Endothelial cell of umbilical vein (primary cell): ENCODE measurements at places on chromosomes 5 and 9. TPM values are rescaled to one million over a fixed set of nuclear protein-coding genes. Genes with fewer than 3 reads are reported as not detected.
A peak's percentile ranks its signal among the peaks of the same experiment; 100 is the strongest.

The TRIM14 gene
- 4.8 and 4.9 TPM in 2 replicates for polyA plus RNA-seq

- H3K36me3 ChIP-seq = no peaks in the 10 kb centered on the region
- H3K27ac ChIP-seq = no peak overlapping the region
- H3K27me3 ChIP-seq = no peaks in the 10 kb centered on the region
- H3K4me3 ChIP-seq = no peak overlapping the region
These were observed 15.7 kb upstream of the AGXT2 start for GRCh38 chr5:35063414-35063813.

The ORM2 gene
- polyA plus RNA-seq = not detected in 2 replicates

DNA sequence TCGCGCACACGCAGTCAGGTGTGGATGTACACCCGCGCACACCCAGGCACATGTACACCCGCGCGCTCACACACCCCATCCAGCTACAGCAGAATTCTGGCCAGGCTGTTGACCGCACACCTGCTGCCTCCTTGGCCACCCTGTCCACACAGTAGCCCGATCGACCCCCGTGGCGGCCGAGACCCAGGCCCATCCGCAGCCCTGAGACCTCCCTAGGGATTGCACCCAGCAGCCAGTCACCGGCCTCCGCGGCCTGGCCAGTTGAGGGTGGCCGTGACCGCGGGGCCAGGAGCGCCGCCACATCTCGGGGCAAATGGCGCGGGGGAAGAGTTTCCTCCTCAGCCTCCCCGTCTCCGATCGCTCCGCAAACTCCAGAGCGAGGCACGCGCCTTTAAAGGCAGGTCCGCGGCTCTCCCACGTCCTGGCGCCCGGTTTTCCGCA, 774 bp upstream of the ADAMTS16 start:
- H3K27me3 ChIP-seq = peaks cover 13% of the 10 kb centered on the region
- H3K36me3 ChIP-seq = no peaks in the 10 kb centered on the region
- no peaks in the 10 kb centered on the region for H3K4me1 ChIP-seq
- DNase-seq = no peak

DNA sequence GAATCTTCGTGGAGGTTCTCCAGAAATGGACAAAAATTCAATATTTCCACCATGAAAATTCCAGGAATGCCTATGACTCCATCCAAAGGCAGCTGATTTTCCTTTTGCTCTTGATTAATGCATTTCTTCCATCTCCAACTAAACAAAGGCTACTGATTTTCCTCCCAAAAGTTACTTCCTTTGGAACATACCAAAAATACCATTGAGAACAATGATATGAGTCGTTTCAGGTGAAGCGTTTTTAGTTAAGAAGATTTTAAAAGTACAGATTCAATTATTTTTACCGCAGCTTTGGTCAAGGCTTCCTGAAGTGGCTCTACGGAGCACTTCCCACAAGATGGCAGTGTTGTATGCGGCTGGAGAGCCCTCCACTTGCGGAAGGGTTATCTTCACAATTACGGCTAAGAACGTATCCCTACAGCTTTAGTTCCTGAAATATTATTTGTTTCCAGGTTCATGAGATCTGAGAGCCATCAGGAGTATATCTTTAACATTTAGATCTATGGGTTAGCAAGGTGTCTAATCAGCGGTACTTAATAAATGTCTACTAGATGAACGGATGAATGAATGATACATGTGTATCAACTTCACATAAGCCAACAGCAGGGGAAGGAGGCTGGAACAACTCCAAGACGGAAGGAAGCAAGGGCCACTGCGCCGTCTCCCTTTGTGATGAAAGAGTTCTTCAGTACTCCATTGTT, 35.9 kb upstream of the ARSB start:
- no peak overlapping the region for H3K4me3 ChIP-seq
- H3K36me3 ChIP-seq = no peaks in the 10 kb centered on the region
- peak; percentile 80 for DNase-seq
- H3K27ac ChIP-seq = no peak overlapping the region

DNA sequence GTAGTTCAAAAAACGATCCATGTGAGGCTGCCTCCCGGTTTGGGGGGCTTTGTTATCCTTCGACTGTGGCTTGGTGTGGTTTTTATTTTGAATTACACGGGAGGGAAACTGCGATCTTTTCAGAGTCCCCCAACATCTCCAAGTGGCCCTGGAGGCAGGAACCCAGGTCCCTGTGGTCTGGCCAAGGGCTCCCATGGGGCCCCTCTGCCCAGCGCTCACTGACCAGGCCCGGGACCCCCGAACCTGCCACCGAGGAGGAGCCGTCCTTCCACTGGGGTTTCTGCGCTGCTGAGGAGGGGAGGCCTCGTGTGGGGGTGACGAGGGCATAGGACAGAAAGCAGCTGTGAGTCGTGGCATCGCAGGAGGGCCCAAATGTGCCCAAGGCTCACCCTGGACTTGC, 18.1 kb upstream of the SCGB3A1 start:
- DNase-seq = no peak
- no peaks in the 10 kb centered on the region for H3K27me3 ChIP-seq
- H3K27ac ChIP-seq = no peak overlapping the region

- no peak for DNase-seq
- no peaks in the 10 kb centered on the region for H3K36me3 ChIP-seq
- H3K27ac ChIP-seq = no peak overlapping the region
- H3K27me3 ChIP-seq = no peaks in the 10 kb centered on the region
- no peak overlapping the region for H3K4me3 ChIP-seq
These were observed 28.6 kb downstream of the RASGEF1C start for GRCh38 chr5:180180421-180180820.

GRCh38 chr5:131218392-131218791, 45.5 kb upstream of the CDC42SE2 start:
- H3K27ac ChIP-seq = no peak overlapping the region
- no peaks in the 10 kb centered on the region for H3K4me1 ChIP-seq
- H3K4me3 ChIP-seq = no peak overlapping the region
- H3K36me3 ChIP-seq = no peaks in the 10 kb centered on the region
- DNase-seq = no peak
- H3K27me3 ChIP-seq = no peaks in the 10 kb centered on the region

- H3K36me3 ChIP-seq = no peaks in the 10 kb centered on the region
- peaks cover 2% of the 10 kb centered on the region for H3K27me3 ChIP-seq
- H3K4me1 ChIP-seq = peaks cover 16% of the 10 kb centered on the region
- no peak for DNase-seq
- no peak overlapping the region for H3K4me3 ChIP-seq
These were observed 55.9 kb upstream of the NKD2 start for GRCh38 chr5:952597-953271.

DNA sequence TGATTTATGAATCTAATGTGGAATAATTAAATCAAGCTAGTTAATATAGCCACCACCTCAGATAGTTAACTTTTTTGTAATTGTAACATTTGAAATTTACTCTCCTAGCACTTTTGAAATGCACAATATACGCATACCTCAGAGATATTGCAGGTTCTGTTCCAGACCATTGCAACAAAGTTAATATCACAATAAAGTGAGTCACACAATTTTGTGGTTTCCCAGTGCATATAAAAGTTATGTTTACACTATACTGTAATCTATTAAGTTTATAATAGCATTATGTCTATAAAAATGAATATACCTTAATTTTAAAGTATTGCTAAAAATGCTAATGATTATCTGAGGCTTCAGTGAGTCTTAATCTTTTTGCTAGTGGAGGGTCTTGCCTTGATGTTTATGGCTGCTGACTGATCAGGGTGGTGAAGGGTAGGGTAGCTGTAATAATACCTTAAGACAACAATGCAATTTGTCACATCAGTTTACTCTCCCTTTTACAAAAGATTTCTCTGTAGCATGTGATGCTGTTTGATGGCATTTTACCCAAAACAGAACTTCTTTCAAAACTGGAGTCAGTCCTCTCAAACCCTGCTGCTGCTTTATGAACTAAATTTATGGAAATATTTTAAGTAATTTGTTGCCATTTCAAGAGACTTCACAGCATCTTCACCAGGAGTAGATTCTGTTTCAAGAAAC, 235.1 kb upstream of the ADAMTSL1 start:
- DNase-seq = peak; percentile 36
- H3K27ac ChIP-seq = peak overlapping the region; percentile 93
- H3K27me3 ChIP-seq = no peaks in the 10 kb centered on the region
- H3K4me3 ChIP-seq = peak overlapping the region; percentile 27

GRCh38 chr5:143536364-143536763, 132.9 kb upstream of the NR3C1 start:
- peak; percentile 18 for DNase-seq
- H3K27me3 ChIP-seq = no peaks in the 10 kb centered on the region
- H3K4me1 ChIP-seq = no peaks in the 10 kb centered on the region
- H3K4me3 ChIP-seq = no peak overlapping the region

GRCh38 chr5:127556609-127557334, 39.3 kb downstream of the PRRC1 start:
- no peak overlapping the region for H3K27ac ChIP-seq
- H3K27me3 ChIP-seq = no peaks in the 10 kb centered on the region
- H3K4me1 ChIP-seq = no peaks in the 10 kb centered on the region
- no peak overlapping the region for H3K4me3 ChIP-seq

- H3K4me3 ChIP-seq = no peak overlapping the region
- H3K27ac ChIP-seq = no peak overlapping the region
- no peak for DNase-seq
These were observed 568.0 kb downstream of the MTRR start for GRCh38 chr5:8436924-8437323.

DNA sequence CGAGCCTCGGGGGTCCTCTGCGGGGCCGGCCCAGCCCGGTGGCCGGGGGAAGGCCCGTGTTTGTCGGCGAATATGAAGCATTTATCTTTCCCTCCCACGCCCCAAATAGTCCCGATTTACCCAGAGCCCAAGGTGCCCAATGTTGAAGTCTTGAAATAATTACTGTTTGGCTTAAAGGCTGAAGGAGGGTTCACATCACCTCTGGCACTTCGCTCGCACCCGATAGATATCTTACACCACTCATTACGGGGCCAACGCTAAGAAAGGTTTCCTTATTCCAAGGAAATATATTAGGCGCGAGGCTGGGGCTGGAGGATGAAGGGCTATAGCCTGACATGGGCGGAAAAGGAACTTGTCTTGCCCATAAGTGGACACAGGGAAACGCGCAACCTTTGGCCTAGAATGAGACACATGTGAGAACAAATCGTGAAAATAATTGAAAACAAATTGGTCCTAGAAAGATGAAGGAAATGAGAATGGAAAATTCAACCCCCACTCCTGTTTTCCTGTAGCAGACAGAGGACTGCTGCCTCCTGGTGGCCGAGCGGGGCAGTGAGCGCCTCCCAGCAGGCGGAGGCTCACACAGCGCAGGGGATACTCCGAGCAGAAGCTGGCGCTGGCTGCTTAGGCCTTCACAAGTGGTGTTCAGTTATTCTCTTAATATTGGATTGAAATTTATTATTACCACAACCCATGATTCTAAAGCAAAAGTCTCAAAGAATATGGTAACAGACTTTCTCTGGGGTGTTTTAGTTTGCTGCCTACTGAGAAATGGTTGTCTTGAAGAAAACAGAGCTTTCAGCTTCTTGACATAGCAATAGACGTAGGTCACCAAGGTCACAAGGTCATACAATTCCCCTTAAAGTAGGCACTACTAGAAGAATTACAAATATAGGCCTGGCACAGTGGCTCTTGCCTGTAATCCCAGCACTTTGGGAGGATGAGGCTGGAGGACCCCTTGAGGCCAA, 7.9 kb downstream of the CCL21 start:
- DNase-seq = peak; percentile 84
- peak overlapping the region; percentile 73 for H3K4me3 ChIP-seq
- peaks cover 4% of the 10 kb centered on the region for H3K4me1 ChIP-seq
- peaks cover 30% of the 10 kb centered on the region for H3K27me3 ChIP-seq
- H3K36me3 ChIP-seq = no peaks in the 10 kb centered on the region
- H3K27ac ChIP-seq = no peak overlapping the region

GRCh38 chr9:88738709-88739108, 203.7 kb downstream of the NXNL2 start:
- no peak for DNase-seq
- no peak overlapping the region for H3K27ac ChIP-seq
- H3K4me1 ChIP-seq = peaks cover 10% of the 10 kb centered on the region
- H3K4me3 ChIP-seq = no peak overlapping the region
- H3K27me3 ChIP-seq = no peaks in the 10 kb centered on the region
- H3K36me3 ChIP-seq = no peaks in the 10 kb centered on the region

- H3K27ac ChIP-seq = no peak overlapping the region
- peaks cover 31% of the 10 kb centered on the region for H3K27me3 ChIP-seq
- H3K4me1 ChIP-seq = peaks cover 16% of the 10 kb centered on the region
- no peak overlapping the region for H3K4me3 ChIP-seq
- DNase-seq = no peak
These were observed 21.7 kb downstream of the XRCC4 start for GRCh38 chr5:83099001-83099400.

GRCh38 chr9:18118268-18118667, 355.7 kb upstream of the ADAMTSL1 start:
- no peaks in the 10 kb centered on the region for H3K36me3 ChIP-seq
- no peaks in the 10 kb centered on the region for H3K4me1 ChIP-seq
- H3K4me3 ChIP-seq = no peak overlapping the region
- no peak for DNase-seq

GRCh38 chr5:17897776-17898175, 263.5 kb downstream of the TAF11L14 start:
- H3K27ac ChIP-seq = no peak overlapping the region
- no peak for DNase-seq
- no peak overlapping the region for H3K4me3 ChIP-seq

DNA sequence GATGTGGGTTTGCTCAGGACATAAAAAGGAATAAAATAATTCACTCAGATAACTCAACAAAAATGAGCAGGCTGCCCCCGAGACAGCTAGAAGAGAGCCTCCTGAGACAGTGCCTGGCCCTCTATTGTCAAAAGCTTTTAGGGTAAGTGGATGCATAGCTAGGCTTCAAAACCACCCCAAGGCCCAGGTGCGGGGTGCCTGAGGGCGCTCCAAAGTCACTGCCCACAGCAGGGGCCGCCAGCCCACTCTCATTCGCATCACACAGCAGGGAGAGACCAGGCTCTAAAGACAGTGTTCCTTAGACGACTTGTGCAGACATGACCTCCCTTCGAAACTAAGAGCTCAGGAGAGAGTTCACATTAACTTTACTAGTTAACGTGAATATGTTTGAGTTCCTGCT, 271.5 kb downstream of the FSTL4 start:
- H3K27me3 ChIP-seq = no peaks in the 10 kb centered on the region
- no peaks in the 10 kb centered on the region for H3K36me3 ChIP-seq
- H3K4me3 ChIP-seq = no peak overlapping the region
- H3K27ac ChIP-seq = no peak overlapping the region
- no peaks in the 10 kb centered on the region for H3K4me1 ChIP-seq
- DNase-seq = no peak

- H3K36me3 ChIP-seq = no peaks in the 10 kb centered on the region
- peak; percentile 20 for DNase-seq
These were observed 19.6 kb upstream of the TMEM252 start for GRCh38 chr9:68560071-68560844.

DNA sequence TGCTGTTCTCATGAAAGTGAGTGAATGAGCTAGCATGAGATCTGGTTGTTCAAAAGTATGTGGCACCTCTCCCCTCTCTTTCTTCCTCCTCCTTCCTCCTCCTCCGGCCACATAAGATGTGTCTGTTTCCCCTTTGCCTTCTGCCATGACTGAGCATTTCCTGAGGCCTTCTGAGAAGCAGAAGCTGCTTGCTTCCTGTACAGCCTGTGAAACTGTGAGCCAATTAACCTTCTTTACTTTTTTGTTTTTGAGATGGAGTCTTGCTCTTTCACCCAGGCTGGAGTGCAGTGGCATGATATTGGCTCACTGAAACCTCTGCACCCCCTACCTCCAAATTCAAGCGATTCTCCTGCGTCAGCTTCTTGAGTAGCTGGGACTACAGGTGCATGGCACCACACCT, 6.1 kb downstream of the S100Z start:
- H3K27ac ChIP-seq = no peak overlapping the region
- DNase-seq = peak; percentile 26
- H3K4me3 ChIP-seq = no peak overlapping the region
- no peaks in the 10 kb centered on the region for H3K27me3 ChIP-seq

The FGD3 gene
- polyA plus RNA-seq = not detected in 2 replicates

The CD274 gene
- polyA plus RNA-seq = 25.4 and 27.9 TPM in 2 replicates
